ENCODE measurements at places on chromosomes 16 and 17.
A peak's percentile ranks its signal among the peaks of the same experiment; 100 is the strongest.

DNA sequence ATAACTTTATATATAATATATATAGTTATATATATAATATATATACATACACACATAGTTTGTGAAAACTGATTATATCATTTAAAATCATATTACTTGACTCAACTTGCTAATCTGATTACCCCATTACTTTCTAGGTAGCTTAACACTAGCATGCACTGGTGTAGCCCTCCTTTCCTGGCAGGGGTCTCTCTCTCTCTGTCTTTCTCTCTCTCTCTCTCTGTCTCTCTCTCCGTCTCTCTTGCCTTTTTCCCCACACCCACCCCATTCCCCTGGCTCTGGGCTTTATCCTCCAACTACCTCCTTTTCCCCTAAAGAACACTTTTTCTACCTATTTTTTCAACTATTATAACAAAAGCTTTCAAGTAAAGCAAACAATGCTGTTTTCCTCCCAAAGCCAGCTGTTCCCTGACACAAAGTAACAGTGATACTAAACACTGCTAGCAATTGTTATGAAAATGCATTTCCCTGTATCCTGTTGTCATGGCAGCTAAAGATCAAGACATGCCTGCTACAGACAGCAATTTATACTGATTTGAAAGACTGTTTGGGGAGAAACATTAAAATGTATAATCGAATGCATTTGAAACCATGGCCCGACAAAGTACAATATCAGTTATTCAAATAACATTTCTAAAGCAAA is 89.4 kb downstream of the CHD9NB start:
- DNase-seq = no peak

- no peak for DNase-seq
Measured at GRCh38 chr16:50133214-50133613, 19.9 kb upstream of the TENT4B start.

DNA sequence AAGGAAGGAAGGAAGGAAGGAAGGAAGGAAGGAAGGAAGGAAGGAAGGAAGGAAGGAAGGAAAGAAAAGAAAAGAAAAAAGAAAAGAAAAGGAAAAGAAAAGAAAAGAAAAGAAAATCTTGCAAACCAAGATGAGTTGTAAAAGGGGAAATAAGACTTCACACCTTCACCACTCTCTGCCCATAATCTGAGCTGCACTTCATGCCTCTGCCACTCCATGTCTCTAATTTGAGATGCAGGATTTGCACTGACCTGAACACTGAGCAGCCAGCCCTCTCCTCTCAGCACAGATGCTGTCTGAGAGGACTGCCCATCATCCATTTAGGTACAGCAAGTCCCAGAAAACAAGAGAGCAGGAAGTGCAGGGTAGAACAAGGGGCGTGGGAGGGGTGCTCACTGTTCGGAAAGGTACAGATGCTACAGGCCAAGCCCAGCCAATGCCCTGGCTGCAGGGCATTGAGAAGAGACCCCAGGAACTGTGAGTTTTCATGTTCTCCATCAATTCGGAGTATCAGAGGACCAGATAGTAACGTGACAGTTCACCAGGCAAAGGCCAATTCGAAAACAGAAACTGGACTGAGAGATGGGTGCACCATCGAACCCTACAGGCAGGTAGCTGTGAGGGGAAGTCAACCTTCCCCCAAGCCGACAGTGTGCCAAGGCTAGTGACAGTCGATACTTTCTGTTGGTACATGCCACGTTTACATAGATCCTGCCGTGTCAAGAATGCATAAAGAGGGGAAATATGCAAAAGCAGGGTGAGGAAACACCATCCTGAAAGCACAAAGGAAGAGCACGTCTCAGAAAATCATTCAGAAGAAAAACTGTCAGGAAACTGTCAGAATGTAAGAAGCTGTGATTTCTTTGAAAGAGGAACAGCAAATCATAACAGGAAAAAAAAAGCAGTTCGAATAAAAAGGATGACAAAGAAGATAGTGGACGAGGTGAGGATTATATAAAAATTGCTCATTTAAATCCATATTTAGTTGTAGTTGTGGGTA is 142.0 kb upstream of the RCVRN start:
- no peak for DNase-seq

DNA sequence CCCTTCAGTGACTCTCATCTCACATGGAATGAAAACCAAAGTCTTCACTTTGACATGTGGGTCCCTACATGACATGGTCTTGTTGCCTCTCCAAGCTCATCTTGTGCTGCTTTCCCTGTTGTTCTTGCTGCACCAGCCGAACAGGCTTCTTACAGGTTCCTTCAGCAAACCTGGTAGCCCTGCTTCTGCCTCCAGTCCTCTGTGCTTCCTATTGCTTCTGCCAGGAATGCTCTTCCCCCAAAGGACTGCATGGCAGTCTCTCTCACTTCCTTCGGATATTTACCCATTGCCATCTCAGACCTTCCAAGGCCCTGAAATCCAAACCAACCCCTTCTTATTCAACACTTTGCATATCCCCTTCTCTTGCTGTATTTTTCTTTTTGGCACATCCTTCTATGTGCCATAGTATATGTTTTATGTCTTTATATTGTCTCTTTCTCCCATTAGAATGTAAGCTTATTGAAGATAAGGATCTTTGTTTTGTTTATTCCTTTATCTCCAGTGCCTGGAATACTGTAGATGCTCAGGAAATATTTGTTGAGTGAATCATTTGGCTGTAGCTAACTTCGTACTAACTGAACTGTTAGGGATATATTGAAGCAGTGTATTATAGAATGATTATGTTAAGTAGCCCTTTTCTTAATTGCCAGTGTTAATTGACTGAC is 57.9 kb upstream of the SLC12A3 start:
- DNase-seq = peak; percentile 10

- peak; percentile 12 for DNase-seq
Measured at GRCh38 chr16:83967838-83968305, at the start of gene NECAB2. NECAB2 (plus strand) TSS chr16:83968244; CDS start chr16:83968649, 405 bp downstream.

- no peak for DNase-seq
Measured at GRCh38 chr16:79168321-79168720, 432.2 kb downstream of the MAF start.

DNA sequence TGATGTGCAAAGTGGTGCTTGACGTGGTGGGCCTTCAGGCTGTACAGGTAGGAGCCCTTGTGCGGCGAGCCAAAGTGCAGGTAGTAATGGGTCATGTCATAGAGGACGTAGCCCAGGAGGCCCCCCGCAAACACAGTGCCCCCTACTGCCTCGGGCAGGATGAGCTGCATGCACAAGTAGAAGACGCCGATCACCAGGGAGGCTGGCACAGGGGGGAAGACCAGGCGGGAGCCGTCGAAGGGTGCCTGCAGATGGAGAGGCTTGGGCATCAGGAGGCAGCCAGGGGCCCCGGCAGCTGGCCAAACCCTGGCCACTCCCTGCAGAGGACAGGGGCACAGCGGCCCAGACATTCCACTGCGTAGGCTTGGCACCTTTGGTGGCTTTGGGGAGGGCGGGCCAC is 15.7 kb upstream of the MLKL start:
- DNase-seq = no peak

GRCh38 chr16:84686707-84687298 is 13.0 kb upstream of the USP10 start:
- DNase-seq = no peak

DNA sequence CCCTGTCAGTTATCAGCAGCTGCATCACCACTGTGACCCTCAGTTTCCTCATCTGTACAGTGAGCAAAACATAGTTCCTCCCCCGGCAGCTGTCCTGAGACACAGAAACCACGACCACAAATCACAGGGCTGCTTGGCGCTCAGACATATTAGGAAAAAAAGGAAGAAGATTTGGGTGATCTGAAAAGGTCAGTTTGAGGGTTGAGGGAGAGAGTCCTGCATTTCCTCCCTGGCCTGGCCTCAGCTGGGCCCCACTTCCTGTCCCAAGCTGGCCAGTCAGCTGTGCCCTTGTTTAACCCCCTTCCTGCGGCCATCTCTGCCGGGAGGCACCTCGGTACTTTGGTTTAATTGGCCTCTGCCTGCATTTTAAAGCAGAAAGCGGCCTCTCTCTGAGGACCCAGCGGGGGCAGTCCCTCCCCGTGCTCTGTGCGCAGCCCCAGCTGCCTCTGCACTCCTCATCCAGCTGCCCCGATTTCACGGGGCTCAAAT is 24.0 kb upstream of the CIBAR2 start:
- peak; percentile 61 for DNase-seq

GRCh38 chr16:11250091-11250785 is 5.8 kb downstream of the SOCS1 start:
- DNase-seq = no peak

GRCh38 chr16:88784074-88784855 is 755 bp downstream of the PIEZO1 start:
- DNase-seq = peak; percentile 72

- DNase-seq = no peak
Measured at GRCh38 chr17:64780096-64781013, 118.2 kb upstream of the SMURF2 start.

DNA sequence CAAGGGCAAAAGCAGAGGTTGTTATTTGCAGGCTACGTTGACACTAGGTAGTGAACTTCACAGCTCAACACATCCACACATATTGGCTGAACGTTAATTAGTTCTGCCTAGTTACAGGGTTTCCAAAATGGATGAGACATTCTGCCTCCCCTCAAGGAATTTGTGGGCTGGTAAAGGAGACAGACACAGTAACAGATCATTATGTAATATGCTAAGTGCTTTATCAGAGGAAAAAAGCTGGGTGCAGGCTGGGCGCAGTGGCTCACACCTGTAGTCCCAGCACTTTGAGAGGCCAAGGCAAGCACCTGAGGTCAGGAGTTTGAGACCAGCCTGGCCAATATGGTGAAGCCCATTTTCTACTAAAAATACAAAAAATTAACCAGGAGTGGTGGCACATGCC is 26.2 kb downstream of the BMERB1 start:
- DNase-seq = no peak

GRCh38 chr17:8147805-8148404 is 4.3 kb downstream of the PER1 start:
- no peak for DNase-seq

GRCh38 chr16:7705885-7706284 is 373.2 kb downstream of the RBFOX1 start:
- DNase-seq = no peak
